Stimulated activated CD8-positive, alpha-beta memory T cell treated with anti-CD3 and anti-CD28 coated beads, Interleukin-4, amount 100 ng/mL, for 48 hours (primary cell): ENCODE measurements at places on chromosomes 2 and 18.
A peak's percentile ranks its signal among the peaks of the same experiment; 100 is the strongest.

DNA sequence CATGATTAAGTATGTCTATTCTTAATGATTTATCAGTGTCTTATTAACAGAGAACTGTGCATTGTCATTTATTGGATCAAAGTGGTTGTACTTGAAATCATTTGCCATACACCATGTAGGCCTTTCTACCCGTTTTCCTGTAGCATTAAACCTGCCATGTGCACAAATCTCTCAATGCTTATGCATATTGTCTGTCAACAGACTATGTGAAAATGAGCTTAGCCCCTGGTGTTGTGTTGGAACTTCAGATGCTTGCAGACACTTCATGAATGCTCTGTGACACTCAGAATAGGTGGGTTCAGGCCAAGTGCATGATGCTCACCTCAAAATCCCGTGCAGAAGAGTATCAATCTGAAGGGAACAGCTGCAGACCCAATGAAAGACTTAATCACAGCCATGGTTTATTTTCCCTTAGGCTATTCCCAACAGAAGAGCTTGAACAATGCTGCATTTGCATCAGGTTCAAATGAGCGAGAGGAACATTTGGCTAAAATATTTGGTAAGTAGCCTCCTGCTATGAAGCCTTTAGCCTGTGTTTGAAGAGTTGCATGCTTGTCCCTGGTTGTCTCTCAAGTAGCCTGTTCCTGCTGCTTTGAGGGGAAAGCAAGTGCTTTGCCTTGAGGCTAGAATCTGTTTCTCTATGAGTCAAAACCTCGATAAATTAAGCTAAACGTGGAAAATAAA, 6.1 kb downstream of the C2orf92 start:
- DNase-seq = no peak

- DNase-seq = no peak
Measured at GRCh38 chr2:237878321-237879057, 19.1 kb downstream of the RAMP1 start.

DNA sequence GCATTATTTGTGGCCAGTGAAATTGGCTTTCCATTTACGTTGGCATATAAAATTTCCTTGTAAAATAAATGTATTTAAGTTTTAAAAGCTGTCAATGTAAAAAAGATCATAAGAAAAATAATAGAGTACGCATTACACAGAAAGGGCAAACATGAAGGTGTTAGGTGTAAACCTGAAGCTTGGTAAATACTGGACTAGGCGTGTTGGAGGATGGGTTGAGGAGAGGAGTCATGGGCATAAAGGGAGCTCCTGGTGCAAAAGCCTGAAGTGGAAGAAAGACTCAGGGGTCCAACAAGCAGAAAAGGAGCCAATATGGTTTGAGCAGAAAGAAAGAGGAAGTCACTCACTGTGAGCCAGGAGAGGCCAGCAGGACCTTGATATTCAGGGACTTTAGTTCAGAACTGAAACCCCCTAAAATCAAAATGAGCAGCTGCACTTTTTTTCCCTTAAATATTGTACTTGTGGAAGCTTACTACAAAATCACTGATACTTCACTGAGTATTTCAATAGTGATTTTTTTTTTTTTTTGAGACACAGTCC, 24.4 kb downstream of the SP5 start:
- DNase-seq = no peak

GRCh38 chr18:12376034-12376753, 833 bp downstream of the AFG3L2 start:
- DNase-seq = peak; percentile 29

- no peak for DNase-seq
Measured at GRCh38 chr2:211487733-211488132, 931.3 kb downstream of the CPS1 start.

DNA sequence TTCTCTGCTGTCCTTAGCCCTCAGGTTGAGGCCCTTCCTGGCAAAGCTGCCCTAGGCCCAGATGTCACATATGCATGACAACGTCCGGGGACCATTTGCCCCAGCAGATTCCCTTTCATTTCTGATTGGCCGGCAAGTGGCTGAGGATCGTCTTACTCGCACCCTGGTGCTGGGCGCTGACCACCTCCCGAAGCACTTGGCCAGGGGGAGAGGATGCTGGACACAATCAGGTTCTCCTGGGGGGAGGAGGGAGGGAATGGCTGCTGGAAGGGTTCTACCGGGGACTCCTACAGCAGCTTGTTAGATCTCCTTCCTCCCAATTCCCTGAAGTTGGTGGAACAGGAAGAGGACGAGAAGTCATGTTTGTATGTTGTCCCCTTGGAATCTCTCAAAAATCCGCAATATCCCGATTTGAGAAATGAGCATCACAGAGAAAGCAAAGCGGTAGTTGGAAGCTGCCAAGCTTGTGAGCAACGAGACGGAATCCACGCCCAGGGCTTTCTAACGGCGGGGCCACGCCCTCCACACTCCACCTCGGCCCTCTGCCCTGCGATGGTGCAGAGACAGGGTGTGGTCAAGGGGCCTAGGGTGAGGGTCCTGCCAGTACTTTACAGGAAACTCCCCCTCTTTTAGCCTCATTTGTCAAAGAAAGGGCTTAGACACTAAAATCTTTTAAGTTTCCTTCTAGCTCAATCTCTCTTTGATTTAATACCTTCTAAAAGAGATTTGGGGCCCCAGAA, 61.8 kb upstream of the YWHAQ start:
- DNase-seq = no peak

- no peak for DNase-seq
Measured at GRCh38 chr2:165617741-165618481, 148.4 kb downstream of the CSRNP3 start.

DNA sequence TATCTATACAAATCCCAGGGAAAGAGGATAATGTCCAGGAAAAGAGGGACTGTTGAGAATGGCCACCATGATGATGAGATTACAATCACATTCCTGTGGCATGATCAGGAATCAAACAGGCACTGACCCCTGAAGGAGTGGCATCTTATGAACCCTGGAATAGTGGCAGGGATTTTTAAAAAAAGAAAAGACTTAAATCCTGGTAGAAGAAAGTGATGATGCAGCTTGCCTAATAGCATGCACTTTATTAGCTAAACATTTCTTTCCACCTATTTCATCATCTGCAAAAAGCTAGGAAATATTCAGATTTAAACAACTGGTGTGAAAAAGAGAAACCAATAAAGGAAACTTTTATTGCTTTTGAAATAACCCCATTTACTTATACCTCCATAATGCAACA, 87.2 kb upstream of the FSHR start:
- no peak for DNase-seq

DNA sequence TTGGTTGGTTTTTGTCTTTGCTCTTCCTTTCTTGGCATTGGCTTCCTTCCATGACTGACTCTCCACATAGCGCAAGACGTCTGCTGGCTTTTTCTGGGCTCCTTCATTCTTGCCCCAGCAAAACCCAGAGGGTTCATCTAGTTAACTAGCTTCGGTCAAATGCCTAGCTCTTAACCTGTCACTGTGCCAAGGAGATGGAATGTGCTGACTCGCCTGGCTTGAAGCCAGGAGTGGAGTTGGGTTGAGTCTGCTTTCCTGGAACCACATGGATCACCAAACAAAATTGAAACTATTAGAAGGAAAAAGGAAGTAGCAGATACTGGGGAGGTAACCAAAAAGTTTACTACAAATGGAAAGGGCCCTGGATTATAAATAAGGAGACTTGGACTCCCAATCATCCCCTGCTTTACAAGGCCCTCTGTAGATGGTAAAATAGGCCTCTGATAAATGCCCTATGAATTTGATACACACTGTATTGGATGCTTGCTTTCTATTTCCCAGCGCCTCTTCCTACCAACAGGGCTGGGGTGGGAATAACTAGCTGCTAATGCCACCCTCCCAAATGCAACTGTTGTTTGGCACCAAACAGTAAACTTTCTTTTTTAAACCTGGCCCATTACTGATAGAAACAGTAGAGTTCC, 11.3 kb downstream of the MALT1 start:
- no peak for DNase-seq

DNA sequence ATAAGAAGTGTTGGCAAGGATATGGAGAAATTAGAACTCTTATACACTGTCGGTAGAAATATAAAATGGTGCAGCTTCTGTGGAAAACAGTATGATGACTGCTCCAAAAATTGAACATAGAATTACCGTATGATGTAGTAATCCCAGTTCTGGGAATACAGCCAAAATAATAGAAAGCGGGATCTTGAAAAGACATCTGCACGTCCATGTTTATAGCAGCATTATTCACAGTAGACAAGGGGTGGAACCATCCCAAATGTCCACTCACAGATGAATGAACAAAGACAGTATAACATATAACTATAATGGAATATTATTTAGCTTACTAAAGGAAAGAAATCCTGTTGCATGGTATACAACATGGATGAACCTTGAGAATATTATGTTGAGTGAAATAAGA, 257.7 kb downstream of the TDRD15 start:
- no peak for DNase-seq

GRCh38 chr18:24013051-24013450, 1.5 kb upstream of the TTC39C start:
- DNase-seq = no peak

- DNase-seq = no peak
Measured at GRCh38 chr2:98457045-98457696, 12.5 kb downstream of the INPP4A start.

- no peak for DNase-seq
Measured at GRCh38 chr2:101219246-101219645, 33.4 kb upstream of the CNOT11 start.

DNA sequence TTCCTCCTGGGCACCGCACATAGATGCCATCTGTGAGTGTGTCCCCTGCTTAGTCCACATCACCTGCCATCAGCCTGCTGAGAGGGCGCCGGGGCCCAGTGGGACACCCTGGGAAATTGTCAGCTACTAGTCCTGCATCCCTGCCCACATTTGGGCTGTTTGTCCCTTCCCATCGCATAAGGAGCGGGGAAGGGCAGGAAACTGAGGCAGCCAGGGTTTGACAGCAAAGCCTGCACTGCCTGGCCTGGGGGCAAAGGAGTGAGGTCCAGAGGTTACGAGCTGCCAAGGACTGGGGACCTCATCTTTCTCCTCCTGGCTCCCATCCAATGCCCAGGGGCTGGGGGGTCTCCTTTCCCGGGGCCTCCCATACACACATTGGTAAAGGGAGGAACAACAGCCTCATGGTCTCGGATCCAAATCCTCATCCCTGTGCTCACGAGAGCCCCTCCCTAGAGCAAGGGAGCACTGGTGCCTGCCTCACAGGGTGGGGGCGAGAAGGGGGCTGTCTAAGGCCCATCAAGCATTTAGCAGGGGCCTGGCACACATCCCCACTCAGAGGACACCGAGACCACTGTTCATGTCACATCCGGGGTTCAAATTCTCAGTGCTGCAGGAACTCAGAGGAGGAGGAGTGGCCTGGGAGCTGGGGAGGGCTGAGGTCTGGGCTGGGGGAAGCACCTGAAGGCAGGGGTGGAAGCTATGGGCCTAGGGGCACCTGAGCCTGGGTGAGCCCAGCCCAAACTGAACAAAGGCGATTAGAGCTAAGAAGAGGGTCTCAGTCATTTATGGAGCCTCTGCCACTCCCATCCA, 113.8 kb downstream of the SMAD7 start:
- no peak for DNase-seq

DNA sequence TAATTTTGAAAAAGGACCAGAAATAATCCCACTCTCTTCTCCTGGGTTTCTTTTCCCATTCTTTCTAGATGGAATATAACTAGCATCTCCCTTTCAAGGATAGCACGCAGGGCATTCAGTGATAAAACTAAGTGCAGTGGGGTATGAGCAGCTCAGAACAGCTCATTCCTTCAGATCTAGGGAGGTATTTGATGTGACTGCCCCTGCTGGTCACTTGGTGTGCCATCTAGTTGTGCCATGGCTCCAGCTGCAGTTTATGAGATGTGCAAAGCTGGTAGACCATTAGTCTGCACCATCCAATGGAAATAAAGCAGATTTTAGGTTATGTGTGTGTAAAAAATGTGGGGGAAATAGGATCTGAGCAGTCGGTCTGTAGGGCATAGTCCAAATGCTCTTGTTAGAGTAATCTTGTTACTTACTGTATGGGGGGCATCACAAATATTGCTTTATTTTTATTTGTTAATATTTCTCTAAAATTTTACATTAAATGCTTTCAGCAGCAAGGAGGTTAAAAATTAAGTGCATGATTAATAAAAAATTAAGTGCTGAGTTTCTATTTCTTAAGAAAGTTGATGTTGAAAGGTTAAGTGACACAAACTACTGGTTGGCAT, 38.9 kb downstream of the CTAGE1 start:
- peak; percentile 26 for DNase-seq

- no peak for DNase-seq
Measured at GRCh38 chr2:120368086-120368485, 22.1 kb downstream of the INHBB start.

GRCh38 chr18:79775441-79776221, 22.1 kb upstream of the KCNG2 start:
- no peak for DNase-seq

DNA sequence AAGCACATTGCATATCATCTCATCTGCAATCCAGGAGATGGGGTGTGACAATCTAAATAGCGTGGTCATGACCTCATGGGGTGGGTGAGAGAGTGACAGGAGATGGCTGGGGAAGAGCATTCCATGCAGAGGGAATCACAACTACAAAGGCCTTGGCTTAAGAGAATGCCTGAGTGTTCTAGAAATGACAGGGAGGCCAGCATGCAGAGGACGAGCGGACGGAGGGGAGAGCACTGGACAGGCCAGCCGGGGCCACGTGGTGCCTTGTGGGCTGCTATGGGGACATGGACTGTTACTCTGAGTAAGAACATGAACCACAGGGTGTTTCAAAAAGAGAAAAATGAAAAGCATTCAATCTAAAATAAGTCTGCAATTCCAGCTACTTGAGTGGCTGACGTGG, 117.9 kb upstream of the ODC1 start:
- no peak for DNase-seq

GRCh38 chr2:162731917-162732804, 106.4 kb downstream of the KCNH7 start:
- DNase-seq = no peak

DNA sequence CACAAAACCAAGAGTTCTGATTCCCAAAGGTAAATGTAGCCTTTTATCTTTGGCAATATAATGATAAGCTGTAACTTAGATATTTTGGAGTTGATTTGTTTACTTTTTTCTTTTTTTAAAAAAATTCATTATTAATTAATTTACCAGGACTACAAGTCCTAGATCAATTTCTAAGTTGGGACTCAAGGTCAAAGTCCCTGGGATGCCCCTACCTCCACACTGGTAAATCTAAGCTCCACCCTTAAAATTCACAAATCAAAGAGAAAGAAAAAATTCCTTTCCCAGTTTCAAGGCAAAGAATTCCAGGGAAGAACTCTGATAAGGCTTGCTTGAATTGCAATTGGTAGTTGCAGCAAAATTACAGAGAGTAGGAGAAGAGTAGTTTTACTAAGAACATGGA, 71.3 kb downstream of the MDH1 start:
- no peak for DNase-seq
